T-helper 2 cell (primary cell): ENCODE measurements at places on chromosomes 3 and 15.

- no peak for DNase-seq
Measured at GRCh38 chr15:77224352-77224751, 153.4 kb upstream of the TSPAN3 start.

DNA sequence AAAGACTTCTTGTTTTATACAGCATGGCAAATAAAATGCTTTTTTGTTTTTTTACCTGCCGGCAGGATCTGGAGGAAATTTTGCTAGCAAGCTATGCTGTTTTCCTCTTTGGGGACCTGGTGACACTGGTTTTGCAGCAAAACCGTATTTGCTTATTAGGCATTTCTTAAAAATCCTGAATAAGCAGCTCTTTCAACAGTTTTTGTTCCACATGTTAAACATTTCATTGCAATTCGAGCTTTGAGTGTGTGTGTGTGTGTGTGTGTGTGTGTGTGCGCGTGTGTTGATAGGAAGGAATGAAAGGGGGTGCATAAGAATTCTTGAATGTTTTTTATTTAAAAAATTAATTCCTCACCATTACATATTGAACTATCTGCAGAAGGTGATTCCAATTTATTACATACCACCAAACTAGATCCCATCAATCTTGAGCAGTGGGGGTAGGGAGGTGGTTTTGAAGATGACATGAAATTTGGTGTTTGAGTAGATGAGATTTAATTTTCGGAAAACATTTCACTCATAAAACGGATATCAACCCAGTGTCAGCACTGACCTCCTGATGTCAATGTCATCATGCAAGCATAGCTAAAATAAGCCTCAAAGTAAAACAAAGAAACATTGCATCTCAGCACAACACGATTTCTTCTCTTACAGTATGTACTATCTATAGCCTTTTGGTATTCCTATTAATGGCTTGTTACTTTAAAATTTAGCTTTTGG lies 17.3 kb downstream of the ZBTB38 start:
- no peak for DNase-seq

- DNase-seq, result no peak
Measured at GRCh38 chr15:69648212-69648611, 195.6 kb downstream of the RPLP1 start.

DNA sequence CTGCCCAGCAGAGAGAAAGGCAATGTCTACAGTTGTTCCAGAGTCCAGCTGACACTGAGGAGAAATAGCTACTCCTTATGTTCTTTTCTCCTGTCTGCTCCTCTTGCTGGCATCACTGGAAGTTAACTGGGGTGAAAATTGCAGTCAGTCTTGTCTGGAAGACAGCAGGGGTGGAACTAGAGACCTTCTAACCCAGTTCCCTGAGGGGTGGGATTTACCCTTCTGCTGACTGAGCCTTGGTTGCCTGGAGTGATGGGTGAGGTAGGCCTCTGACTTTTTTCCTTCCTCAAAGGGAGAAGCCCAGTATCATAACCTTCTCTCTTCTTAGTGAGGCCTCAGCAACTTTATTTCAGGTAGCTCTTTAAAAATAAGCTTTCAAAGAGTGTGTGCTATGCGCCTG lies 16.2 kb downstream of the ZNF609 start:
- DNase-seq, result no peak

DNA sequence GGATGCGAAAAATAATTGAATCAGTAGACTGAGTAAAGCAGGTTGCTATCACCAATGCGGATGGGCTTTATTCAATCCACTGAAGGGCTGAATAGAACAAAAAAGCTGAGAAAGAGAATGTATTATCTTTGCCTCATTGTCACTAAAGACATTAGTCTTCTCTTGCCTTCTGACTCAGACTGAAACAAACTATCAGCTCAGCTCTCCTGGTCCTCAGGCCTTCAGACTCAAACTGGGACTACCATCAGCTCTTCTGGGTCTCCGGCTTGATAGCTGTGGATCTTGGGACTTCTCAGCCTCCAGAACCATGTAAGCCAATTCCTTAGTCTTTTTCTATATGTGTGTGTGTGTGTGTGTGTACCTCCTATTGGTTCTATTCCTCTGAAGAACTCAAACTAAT lies 12.6 kb downstream of the IFT57 start:
- DNase-seq, result no peak

DNA sequence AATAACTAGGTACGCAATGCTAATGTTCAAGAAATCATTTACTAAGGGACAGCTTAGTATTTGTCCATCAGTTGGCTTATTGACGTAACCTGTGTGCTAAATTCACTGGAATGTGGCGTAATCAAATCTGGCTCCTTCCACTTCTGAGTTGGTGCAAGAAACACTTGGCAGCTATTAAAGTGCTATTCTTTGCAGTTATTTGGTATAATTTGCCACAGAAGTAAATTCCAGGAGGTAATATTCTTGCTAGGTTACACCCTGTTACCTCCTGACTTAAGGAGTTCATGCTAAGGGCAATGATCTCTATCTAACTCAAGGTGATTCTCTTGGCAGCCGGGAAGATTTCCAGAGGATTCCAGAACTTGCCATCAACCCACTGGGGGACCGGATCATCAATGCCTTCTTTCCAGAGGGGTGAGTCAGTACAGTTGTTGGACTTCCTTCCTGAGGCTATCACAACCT lies 25.5 kb downstream of the CHP1 start:
- no peak for DNase-seq

- no peak for DNase-seq
Measured at GRCh38 chr3:155292133-155292532, 1.4 kb downstream of the STRIT1 start.

GRCh38 chr3:97712919-97713318 lies 51.6 kb upstream of the ARL6 start:
- DNase-seq, result no peak

- no peak for DNase-seq
Measured at GRCh38 chr15:88440021-88440420, 27.2 kb downstream of the MRPL46 start.

DNA sequence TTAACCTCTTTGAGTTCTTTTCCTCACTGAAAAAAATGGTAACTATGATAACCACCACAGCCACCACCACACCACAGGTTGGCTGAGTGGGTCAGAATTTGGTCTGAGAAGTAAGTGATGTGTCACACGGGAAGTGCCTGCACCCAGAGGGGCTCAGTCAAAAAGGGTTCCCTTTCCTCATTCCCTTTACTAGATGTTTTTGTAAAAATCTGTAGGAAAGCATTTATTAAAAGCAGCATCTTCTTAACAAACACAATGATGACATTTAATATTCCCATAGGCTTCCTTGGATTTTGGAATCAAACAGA lies 23.2 kb downstream of the CFAP92 start:
- DNase-seq, result no peak

GRCh38 chr3:196486263-196486662 lies 17.3 kb downstream of the RNF168 start:
- DNase-seq, result no peak

- no peak for DNase-seq
Measured at GRCh38 chr15:62896380-62896866, 146.1 kb upstream of the TPM1 start.

GRCh38 chr3:11624161-11624560 lies 19.6 kb downstream of the VGLL4 start:
- peak; percentile 53 for DNase-seq

GRCh38 chr3:42667096-42667522 lies 13.6 kb downstream of the ZBTB47 start:
- DNase-seq, result no peak

- DNase-seq, result peak; percentile 76
Measured at GRCh38 chr15:64443747-64444621, 16.4 kb upstream of the ZNF609 start.

- no peak for DNase-seq
Measured at GRCh38 chr15:99344639-99345038, 93.4 kb downstream of the LRRC28 start.

- DNase-seq, result no peak
Measured at GRCh38 chr3:177842743-177843734, 645.8 kb upstream of the TBL1XR1 start.

GRCh38 chr15:22995795-22996194 lies 15.6 kb upstream of the CYFIP1 start:
- no peak for DNase-seq

DNA sequence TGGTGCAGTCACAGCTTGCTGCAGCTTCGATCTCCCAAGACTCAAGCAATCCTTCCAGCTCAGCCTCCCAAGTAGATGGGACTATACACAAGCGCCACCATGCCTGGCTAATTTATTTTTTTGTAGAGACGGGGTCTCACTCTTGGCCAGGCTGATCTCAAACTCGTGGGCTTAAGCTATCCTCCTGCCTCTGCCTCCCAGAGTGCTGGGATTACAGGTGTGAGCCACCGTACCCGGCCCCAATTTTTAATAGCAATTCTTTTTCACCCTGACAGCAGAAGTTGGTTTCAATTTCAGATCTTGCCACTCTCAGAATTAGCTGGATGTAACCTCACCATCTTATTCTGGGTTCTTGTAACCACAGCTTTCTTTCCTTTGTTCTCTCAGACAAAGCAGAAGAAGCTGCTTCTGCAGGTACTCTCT lies 64.8 kb downstream of the TRIM71 start:
- no peak for DNase-seq

DNA sequence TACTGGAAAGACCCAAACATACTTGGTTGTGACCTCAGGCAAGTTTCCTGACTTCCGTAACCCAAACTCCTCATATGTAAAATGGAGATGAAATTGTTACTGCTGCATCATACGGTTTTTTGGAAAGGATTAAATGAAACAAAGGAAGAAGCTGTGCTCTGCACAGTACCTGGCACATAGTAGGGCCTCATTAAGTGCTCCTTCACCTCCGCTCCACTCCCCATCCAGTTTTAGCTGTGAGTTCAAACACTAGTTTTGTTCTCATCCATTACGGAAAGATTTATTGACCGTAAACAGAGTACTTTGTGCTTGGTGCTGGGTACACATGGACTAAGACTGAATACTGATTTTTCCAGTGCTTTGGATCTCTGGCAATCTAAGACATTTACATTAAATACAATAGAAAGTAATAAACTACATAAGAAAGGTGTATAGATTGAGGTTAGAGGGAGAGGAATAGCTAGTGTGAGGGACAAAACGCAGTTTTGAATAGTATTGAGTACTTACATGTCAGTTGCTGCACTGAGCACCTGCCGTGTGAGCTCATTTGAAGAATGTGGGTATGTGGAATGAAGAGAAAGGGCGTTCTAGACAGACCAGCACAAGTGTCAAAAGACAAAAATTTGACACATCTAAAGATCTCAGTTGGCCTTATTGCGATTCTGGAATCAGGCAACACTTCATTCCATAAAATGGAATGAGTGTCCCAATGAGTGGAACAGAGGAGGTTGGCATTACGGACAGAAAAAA lies 594 bp upstream of the ICE2 start:
- DNase-seq, result no peak

DNA sequence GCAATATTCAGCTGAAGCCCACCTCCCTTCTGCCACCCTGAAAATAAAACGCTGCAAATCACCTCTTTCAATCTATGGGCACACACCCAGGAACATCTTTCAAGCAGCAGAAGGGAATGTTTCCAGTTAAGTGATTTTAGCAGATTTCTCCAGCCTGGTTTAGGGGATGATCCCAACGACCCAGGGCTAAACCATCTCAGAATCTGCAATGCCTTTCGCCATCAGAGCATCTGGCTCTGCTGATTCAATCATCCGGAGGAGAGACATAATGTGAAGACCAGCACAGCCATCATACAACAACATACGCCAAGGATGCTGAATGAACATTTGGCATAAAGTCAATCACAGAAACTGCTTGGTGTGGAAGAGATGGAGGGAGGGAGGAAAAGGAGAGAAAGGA lies 15.5 kb upstream of the LRRN1 start:
- no peak for DNase-seq

DNA sequence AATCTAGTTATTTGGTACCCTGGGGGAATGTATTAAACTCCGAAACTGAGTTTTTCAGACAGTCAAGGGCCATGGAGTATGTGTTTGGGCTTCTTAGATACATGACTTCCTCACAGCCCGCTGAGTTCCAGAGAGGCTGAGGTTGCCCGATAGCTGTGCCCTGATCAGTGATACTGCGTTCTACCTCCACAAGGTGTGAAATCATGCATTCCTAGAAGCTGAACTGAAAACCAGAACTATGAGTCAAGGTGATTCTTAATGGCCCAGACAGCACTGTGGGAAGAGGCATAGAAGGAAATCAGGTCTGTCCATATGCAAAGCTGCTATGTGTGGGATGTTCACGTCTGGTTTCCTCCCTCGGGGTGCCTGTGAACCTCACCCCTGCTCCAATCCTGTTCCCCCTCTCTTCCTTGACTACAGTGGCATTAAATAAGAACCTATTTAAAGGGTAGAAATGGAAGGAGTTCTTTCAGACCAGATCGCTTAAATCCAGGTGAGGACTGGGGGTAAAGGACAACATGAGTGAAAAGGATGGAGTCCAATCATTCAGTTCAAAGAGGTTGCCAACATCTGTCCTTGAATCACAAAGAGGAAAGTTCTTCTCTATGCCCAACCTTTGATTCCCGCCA lies 74.3 kb downstream of the MYO1E start:
- no peak for DNase-seq

GRCh38 chr3:128152419-128153155 lies 694 bp upstream of the EEFSEC start:
- DNase-seq, result no peak

DNA sequence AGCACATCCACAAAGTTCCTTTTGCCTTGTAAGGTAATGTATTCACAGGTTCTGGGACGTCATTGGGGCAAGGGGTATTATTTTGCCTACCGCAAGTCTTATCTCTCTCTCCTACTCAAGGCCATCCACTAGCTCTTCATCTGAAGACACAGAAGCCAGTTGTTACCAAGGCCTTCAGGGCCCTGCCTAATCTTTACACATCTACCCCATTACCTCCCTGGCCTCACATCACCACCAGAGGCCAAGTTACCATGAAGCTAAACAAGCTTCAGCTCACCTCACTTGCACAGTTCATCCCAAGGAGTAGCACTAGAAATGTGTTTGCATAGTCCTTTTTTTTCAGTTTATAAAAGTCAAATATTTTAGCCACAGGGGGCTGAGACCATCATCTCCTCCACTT lies 34.1 kb downstream of the ATP8B4 start:
- DNase-seq, result no peak

DNA sequence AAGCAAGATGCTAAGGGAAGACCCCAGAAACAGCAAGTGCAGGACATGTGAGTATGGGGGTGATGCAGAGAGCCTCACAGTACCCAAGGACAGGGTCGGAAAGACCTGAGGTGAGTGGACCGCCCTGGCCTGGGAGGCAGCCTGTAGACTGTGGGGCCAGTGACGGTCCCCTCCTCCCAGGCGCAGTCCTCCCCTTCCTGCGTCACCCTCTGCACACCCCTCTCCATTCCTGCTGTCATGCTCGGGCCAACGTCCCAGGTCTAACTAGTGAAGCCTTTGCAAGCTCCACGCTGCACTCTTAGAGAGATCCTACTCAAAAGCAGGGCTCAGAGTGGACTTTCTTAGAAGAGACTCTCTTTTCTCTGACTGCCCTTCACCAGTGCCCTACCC lies 41.6 kb downstream of the TM2D3 start:
- no peak for DNase-seq

DNA sequence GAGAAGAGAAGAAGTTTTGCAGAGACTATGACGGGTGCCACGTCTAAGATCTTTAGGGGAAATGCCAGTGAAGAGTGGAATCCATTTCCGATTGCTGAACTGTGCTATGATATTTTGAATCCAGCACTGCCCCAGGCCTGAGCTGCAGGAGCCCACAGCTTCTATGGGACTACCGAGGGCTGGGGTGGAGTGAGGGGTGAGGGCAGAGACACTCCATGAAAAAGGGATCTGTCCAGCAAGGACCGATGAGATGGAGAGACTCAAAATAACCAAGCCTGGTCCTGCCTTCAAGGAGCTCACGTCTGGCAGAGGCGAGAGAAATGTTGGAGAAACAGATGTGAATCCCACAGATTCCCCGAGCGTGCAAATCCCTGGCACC lies 79.8 kb upstream of the MEF2A start:
- no peak for DNase-seq

GRCh38 chr3:53709256-53709655 lies 137.0 kb downstream of the CHDH start:
- DNase-seq, result no peak

- no peak for DNase-seq
Measured at GRCh38 chr3:66603151-66603611, 102.4 kb upstream of the LRIG1 start.
